ENCODE measurements at places on chromosomes 12 and 14.

GRCh38 chr14:83887866-83888265, 1642.1 kb upstream of the FLRT2 start:
- DNase-seq = no peak

DNA sequence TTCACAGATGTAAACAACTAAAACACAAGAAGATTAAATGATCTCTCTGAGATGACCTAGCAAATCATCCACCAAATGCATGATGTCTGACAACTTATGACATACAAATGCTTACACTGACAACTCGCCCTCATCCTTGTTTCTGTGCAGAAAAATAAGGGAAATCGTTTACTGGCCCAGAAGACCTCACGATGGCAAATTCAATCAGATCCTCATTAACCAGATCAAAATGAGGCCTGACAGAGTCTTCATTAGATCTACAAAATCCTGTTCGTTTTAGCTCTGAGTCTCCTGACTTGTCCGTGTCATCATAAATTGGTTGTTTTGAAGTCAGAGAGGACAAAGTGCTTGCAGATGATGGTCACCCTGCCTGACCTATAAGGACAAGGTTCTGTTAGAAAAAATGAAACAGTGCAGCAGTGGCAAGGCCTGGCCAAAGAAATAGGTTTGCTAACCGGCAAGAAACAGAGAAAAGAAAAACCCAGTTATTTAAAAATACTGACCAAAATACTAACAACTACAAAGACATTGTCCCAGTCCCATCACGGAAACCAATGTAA, 109.5 kb downstream of the BTG1 start:
- DNase-seq = no peak

DNA sequence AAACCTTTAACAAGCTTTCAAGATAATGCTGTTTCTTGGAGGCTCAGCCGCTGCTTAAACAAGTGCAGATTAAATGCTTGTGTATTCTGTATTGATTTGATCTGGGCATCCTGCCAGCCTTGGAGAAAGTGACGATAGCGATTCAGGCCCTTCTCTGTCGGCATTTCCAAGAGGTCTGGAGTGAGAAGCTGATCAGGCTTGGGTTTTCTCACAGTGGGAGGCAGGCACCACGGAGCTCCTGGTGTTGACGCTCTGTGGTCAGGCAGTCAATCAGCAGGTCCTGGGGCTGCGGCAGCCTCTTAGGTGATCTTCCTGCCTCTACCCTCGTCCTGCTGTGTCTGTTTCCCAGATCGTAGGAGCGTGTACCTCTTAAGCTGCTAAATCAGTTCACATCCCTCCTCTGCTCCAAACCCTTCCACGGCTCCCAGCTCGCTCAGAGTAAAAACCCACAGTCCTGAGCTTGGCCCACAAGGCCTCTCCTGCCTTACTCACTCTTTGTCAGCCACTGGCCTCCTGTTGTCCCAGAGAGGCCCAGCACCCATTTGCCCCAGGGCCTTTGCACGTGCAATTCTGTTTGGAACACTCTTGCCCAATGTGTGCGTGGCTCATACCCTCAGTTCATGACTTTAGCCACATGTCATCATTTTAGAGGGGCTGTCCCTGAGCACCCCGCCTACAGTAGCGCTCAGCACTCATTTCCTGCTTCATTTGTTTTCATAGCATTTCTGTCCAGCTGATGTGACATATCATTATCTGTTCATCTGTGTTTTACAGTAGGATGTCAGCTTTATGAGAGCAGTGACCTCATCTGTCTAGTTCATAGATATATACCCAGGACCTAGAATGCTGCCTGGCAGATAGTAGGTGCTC, 155.4 kb downstream of the AACS start:
- DNase-seq = no peak

GRCh38 chr12:3791256-3791874, 38.5 kb upstream of the CRACR2A start:
- no peak for DNase-seq

DNA sequence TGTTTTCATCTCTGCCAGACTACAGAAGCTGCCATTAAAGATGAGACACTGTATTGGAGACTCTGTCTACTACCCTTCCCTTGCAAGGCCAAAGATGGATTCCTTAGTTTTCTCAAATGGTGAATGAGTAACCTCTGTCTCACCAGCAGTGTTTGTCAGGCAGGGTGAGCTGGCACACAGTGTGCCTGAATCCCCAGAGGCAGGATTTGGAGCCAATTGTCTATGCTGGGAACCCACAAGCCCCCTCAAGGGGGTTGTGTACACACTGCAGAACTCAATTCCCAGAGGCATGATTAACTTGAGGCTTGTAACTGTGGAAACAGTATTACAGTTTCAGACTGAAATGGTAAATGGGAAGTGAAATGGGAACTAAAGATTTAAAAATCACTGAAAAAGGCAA, 136.8 kb upstream of the PTPRB start:
- DNase-seq = no peak

DNA sequence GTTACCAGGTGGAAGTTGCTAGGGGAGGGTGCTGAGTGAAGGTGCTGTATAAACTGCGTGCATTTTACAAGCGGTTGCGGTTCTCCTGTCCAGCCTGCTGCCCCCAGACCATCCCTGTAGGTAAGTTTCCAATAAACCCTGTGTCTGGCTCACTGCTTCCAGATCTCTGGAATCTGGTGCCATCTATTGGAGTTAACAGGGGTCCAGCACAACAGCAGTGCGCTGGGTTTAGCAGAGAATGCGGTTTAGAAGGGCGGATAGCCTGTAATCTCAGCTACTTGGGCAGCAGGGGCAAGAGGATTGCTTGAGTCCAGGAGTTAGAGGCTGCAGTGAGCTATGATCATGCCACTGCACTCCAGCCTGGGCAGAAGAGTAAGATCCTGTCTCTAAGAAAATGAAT, 4.9 kb downstream of the AACS start:
- no peak for DNase-seq

DNA sequence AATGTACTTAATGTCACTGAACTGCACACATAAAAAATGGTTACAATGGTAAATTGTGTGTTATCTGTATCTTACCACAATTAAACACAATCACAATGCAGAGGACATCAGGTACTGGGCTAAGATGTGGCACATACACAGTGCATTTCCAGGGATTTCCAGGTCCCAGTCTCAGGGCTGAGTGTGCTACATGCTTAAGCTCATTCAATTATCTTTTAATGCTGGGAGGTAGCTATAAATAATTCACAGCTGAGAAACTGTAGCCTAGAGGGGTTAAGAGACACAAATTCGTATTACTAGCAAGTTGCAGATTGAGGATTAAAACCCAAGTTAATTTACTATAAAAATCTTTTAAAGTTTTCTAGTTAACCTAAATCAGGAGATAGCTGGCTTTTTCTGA, 67.1 kb downstream of the CRACR2A start:
- DNase-seq = no peak

GRCh38 chr12:101086490-101087135, 123.4 kb downstream of the SLC5A8 start:
- peak; percentile 21 for DNase-seq

- DNase-seq = no peak
These were observed 7.6 kb upstream of the AEBP2 start for GRCh38 chr12:19431407-19432308.

- no peak for DNase-seq
These were observed 39.4 kb downstream of the PARP11 start for GRCh38 chr12:3833670-3834310.

GRCh38 chr14:68684466-68685418, 108.1 kb downstream of the ZFP36L1 start:
- DNase-seq = no peak

DNA sequence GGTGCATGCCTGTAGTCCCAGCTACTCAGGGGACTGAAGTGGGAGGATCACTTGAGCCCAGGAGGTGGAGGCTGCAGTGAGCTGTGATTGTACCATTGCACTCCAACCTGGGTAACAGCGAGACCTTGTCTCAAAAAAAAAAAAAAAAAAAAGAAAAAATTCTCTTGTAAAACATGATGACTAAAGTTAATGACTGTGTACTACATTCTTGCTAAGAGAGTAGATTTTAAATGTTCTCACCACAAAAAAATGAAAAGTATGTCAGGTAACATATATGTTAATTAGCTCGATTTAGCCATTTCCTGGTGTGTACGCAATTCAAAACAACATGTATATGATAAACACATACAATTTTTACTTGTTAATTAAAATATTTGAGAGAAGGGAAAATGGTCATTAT, 480.7 kb upstream of the RGS6 start:
- DNase-seq = no peak

GRCh38 chr12:55001198-55001868, 16.8 kb upstream of the TESPA1 start:
- DNase-seq = no peak

GRCh38 chr12:93827669-93828068, 150.5 kb downstream of the CRADD start:
- DNase-seq = no peak

DNA sequence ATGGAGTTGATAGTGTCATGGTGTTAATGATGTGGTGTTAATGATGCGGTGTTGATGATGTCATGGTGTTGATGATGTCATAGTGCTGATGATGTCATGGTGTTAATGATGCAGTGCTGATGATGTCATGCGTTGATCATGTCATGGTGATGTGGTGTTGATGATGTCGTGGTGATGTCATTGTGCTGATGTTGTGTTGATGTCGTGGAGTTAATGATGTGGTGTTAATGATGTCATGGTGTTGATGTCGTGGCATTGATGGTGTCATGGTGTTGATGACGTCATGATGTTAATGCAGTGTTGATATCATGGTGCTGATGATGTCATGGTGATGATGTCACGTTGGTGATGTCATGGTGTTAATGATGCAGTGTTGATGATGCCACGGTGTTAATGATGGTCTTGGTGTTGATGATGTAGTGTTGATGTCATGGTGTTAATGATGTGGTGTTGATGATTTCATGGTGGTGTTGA, 49.1 kb upstream of the RIMBP2 start:
- DNase-seq = no peak

DNA sequence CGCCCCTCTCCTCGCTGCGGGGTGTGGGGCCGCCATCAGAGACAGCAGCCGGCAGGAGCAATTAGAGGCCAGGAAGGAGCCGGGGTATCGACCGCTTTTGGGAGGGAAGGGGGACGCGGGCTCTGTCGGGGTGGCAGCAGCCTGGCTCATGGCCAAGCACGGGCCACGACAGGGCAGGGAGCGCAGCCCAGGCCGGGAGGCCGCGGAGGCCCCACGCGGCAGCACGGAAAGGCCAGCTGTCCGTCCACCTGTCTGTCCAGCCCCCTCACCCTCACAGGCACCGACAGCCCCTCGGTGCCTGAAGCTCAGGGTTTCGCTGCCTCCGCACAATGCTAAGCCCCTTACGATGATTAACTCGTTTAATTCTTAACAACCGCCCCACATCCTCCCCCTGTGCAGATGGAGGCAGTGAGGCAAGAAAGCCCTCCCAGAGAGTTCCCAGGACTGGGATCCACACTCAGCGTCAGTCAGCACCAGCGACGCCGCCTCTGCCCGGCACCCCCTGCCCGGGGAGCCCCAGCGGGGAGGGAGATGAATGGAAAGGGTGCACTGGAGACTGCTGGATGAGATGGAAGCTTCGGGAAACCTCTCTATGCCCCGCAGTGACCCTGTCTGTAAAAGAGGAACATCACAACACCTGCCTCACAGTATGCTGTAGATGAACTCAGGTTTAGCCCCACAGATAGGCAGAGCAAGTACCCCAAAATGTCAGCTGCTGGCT, 23.7 kb downstream of the NCOR2 start:
- no peak for DNase-seq

DNA sequence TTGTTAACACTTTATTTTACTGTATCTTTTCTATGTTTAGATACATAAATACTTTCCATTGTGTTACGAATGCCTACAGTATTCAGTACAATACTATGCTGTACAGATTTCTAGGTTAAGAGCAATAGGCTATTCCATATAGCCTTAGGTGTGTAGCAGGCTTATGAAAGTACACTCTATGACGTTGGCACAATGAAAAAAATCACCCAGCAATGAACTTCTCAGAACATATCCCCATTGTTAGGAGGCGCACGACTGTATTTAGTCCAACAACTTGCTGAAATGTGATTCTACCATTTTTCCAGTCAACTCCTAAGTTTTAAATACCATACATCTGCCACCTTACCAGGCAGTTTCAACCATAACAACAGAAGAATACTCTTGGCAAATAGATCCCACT, 1.8 kb downstream of the PARP11 start:
- DNase-seq = no peak

DNA sequence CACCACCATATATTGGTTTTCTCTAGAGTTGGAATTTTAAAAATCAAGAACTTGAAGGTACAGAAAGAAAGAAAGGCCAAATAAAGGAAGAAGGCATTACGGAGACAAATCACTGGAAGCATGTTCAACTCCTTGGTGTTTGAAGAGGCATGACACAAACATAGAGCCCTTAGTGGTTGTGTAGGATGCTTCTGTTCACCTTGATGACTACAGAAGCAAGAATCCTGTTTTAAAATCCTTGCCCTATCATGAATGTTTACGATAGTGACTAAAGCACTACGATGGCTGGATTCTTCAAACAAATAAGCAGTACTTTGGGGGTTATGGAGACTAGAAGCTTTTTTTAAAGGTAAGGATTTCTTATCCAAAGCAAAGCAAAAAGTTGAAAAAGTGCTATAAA, 10.3 kb upstream of the ISM2 start:
- no peak for DNase-seq

- no peak for DNase-seq
These were observed 40.0 kb downstream of the STX2 start for GRCh38 chr12:130799051-130799450.

GRCh38 chr12:68370006-68370590, 37.9 kb upstream of the MDM1 start:
- DNase-seq = no peak

GRCh38 chr12:31478898-31479297, 112.0 kb downstream of the DENND5B start:
- no peak for DNase-seq

DNA sequence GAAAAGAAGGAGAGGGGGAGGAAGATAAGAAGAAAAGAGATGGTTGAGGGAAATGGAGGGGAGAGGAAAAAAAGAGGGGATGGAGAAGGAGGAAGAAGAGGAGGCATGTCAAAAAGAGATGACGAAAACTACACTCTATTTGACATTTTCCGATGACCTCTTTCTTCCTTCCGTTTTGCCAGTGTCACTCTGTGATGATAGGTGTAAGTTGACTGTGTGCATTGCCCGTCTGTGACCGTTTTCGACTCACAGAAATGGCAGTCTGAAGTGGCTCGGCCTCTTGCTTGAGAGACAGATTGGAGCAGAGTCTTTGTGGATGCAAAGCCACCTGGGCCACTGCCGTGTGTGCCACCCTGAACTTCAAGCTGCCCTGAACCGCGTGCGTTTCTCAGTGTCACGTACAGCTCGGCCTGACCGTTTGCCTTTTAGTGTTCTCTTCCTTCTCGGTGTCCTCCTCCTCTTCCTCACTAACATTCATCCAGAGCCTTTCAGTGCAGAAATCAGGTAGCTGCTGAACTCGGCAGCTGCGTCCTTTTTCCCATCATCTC, 32.7 kb downstream of the ELK3 start:
- DNase-seq = no peak

GRCh38 chr12:105813201-105813600, 325.6 kb downstream of the NUAK1 start:
- DNase-seq = no peak

GRCh38 chr14:94992046-94992445, 165.3 kb downstream of the DICER1 start:
- DNase-seq = no peak

Data from putamen (tissue), 1 donor.